Ovary (tissue), 10 donors: ENCODE measurements at places on chromosomes 3 and 15. TPM values are rescaled to one million over a fixed set of nuclear protein-coding genes. Genes with fewer than 3 reads are reported as not detected.

- DNase-seq, result no peak
- H3K4me1 ChIP-seq, result no peaks in the 10 kb centered on the region
- no peaks in the 10 kb centered on the region for H3K36me3 ChIP-seq
- H3K27ac ChIP-seq, result no peak overlapping the region
Measured at GRCh38 chr3:147943265-147943945, 534.2 kb downstream of the ZIC1 start.

DNA sequence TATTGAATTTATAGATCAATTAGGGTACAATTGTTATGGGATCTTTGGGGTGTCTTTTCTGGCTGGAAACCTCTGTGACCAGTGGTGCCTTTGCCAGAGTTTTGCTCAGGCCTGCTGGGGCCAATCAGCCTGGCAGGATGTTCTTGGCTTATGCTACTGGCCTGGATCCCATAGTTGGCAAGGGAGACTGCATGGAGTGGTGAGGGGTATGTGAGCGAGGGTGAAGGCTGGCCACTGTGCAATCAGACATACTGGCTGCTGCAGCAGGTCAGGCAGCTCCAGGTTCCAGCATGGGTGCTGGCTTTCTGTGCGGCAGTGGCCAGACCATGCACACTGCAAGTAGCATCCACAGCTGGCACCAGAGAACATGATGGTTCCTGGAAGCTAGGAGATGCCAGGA, 1053.2 kb upstream of the GBE1 start:
- no peaks in the 10 kb centered on the region for H3K4me1 ChIP-seq
- no peaks in the 10 kb centered on the region for H3K36me3 ChIP-seq
- no peaks in the 10 kb centered on the region for H3K27me3 ChIP-seq
- H3K27ac ChIP-seq, result no peak overlapping the region

- no peak overlapping the region for H3K27ac ChIP-seq
- no peaks in the 10 kb centered on the region for H3K27me3 ChIP-seq
- no peak for DNase-seq
- no peaks in the 10 kb centered on the region for H3K36me3 ChIP-seq
Measured at GRCh38 chr15:66653852-66654251, 48.2 kb upstream of the SMAD6 start.

The SEMA3F gene
- total RNA-seq, result 31.5 TPM

- no peak overlapping the region for H3K27ac ChIP-seq
- DNase-seq, result no peak
- no peak overlapping the region for H3K4me3 ChIP-seq
- H3K27me3 ChIP-seq, result no peaks in the 10 kb centered on the region
Measured at GRCh38 chr3:116057400-116058006, 387.8 kb downstream of the LSAMP start.

The TMC3 gene
- 0.05 TPM for total RNA-seq

The GOLGA8A gene
- 21.7 TPM for total RNA-seq

The PLOD2 gene
- total RNA-seq, result 65.4 TPM

- H3K4me3 ChIP-seq, result no peak overlapping the region
- H3K27ac ChIP-seq, result no peak overlapping the region
- no peaks in the 10 kb centered on the region for H3K27me3 ChIP-seq
- no peaks in the 10 kb centered on the region for H3K4me1 ChIP-seq
Measured at GRCh38 chr3:101811875-101812274, 32.9 kb downstream of the NXPE3 start.
